ENCODE measurements at places on chromosomes 6 and 20.

GRCh38 chr6:53239526-53239925, 90.9 kb upstream of the GCM1 start:
- no peak for DNase-seq

- no peak for DNase-seq
Measured at GRCh38 chr6:160329188-160329587, 19.0 kb upstream of the SLC22A3 start.

DNA sequence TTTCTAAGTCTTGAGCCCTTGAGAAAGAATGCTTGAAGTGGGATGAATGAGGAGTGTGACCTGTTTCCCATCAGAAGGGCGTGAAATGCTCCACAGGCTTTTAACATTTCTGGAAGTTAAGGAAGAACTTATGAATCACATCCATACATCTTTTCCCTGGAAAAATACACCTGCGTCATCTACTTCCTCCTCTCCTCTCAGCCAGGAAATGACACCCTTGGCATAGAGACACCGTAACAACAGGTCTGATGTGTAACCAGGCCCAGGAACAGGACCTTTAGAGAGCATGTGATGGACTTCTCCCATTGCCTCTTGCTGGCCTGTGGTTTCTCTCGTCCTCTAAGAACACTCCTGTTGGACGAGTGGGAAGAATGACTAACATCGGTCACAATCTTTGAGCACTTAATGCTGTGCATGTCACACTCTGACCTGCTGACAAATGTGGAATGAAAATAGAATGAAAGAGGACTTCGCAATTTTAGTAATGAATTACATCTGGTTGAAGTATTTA, 28.5 kb upstream of the CITED2 start:
- DNase-seq, result no peak

GRCh38 chr6:168293636-168294530, 25.7 kb downstream of the DACT2 start:
- DNase-seq, result no peak

GRCh38 chr6:72505446-72505845, 116.4 kb upstream of the KCNQ5 start:
- no peak for DNase-seq

GRCh38 chr6:155883741-155884140, 428.1 kb upstream of the NOX3 start:
- DNase-seq, result no peak

DNA sequence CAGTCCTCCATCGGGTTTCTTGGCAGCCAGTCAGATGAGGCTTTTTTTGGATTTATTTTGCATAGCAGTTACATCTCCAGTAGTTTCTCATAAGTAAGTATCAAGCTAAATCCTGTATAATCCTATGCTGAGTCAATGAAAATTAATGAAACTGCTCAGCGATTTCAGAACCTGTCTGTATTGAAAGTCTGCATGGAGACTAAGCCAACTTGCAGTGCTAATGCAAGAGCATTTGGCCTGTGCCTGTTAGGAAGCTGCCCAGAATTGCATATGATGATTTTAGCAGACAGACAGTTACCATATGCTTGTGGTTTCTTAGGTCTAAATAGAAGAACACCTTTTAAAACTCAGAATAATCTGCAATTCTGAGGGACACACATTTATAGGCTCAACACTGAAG, 25.2 kb upstream of the LRRN4 start:
- no peak for DNase-seq

GRCh38 chr6:52549428-52549827, 27.4 kb downstream of the TRAM2 start:
- DNase-seq, result no peak

- DNase-seq, result no peak
Measured at GRCh38 chr20:30511322-30512030, 746.0 kb upstream of the DEFB115 start.

DNA sequence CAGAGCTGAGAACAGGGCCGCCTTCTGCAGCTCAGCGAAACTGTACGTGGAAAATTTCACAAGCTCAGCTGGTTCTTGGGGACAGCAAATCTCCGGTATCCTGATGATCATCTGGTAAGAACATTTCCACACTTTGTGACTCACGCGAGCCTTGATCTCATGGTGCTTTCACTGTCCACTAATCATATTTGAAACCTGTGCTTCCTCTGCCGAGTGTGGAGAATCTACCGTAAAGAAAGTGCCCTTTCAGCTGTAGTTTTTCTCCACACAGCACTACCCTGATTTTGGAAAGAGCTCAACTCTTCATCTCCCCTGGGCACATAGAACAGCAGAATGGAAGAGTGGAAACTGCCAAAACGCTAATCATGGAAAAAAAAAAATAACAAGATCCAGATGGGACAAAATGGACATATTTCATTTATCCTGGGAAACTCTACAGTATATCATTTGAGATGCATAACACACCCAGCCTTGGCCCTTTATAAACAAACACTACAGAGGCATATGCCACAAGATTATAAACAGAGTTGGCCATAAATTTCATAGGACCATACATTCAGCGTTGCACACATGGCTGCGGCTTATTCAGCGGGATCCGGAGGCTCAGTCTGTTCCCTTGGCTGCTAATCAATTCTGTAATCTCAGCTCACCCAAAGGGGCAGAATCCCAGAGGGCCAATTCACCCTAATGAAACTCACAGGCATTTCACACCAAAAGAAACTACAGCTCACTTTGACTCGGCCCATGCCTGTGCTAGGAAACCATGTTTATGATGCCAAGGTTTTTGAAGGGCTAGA, 434.5 kb downstream of the HDGFL1 start:
- no peak for DNase-seq

DNA sequence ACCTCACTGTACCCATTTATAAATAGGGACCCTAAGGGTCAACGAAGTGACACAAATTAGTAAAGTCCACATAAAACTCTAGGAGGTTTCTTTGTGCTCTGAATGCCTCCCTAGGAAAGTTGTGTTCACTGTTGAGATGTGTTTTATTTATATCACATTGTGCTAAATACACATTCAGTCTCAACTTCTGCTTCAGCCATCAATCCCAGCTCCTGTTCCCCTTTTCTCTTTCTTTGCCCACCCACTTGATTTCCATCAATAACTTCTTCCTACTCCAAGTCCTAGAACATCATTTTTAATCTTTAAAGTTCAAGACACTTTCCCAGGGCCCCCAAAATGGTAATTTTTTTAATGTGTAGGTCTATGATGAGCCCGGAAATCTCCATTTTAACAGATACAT, 208.3 kb upstream of the RAB32 start:
- DNase-seq, result no peak

DNA sequence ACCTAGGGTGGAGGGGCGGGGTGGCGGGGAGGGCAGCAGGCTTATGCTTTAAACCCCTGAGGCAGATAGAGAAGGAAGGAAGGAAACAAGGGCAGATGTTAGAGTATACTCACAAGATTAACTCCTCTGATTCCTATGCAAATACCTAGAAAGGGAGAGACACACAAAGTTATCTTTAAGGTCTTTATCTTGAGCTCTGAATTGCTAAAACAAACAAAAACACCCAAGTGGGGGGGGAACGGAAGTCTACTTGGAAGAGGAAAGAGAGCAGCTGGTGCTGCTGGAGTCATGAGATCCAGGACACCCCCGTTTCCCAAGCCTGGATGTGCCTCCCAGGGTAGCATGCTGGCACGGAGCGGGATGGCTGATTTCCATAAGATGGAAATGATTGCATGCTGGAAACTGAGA, 43.4 kb downstream of the PLAGL1 start:
- DNase-seq, result no peak

DNA sequence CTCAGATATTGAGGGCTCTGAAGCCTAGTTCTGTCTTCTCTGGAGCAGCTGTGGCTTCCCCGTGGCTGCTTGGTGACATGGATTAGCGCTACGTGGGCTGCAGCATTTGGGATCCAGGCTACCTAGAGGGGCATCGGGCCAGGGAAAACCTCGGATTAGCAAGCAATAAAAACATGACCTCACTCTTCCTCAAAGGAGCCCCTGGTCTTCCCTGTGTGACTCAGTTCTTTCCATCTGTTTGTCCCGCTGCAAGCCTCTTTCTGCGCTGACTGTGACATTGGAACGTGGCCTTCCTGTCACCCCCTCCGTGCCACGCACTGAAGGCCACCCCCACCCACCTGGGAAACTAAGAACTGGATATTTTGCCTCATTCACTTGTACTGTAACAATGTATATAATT, 3.6 kb downstream of the MRGBP start:
- DNase-seq, result no peak

DNA sequence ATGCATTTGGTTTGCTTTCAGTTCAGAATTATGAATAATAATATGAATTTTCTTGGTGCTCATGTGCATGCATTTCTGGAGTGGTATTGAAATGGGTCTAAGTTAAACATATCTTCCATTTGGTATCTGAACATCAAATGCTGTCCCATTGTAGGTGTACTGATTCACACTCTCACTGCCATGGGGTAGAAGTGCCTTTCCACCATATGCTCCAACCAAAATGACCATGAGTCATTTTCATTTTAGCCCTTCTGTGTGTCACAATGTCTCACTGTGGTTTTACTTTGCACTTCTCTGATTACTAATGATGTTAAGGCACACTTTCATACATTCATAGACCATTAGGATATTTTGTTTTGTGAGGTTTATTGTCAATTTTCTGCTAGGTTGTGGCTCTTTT, 211.9 kb downstream of the HAO1 start:
- DNase-seq, result no peak

DNA sequence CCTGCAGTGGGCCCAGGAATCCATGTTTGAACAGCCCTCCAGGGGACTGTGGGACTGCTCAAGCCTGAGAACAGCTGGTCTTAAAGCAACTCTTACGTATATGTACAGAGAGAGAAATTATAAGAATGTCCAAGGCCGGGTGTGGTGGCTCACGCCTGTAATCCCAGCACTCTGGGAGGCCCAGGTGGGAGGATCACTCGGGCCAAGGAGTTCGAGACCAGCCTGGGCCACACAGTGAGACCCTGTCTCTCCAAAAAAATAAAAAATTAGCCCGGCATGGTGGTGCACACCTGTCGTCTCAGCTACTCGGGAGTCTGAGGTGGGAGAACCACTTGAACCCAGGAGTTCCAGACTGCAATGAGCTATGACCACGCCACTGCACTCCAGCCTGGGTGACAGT, 134.0 kb downstream of the DTNBP1 start:
- no peak for DNase-seq

DNA sequence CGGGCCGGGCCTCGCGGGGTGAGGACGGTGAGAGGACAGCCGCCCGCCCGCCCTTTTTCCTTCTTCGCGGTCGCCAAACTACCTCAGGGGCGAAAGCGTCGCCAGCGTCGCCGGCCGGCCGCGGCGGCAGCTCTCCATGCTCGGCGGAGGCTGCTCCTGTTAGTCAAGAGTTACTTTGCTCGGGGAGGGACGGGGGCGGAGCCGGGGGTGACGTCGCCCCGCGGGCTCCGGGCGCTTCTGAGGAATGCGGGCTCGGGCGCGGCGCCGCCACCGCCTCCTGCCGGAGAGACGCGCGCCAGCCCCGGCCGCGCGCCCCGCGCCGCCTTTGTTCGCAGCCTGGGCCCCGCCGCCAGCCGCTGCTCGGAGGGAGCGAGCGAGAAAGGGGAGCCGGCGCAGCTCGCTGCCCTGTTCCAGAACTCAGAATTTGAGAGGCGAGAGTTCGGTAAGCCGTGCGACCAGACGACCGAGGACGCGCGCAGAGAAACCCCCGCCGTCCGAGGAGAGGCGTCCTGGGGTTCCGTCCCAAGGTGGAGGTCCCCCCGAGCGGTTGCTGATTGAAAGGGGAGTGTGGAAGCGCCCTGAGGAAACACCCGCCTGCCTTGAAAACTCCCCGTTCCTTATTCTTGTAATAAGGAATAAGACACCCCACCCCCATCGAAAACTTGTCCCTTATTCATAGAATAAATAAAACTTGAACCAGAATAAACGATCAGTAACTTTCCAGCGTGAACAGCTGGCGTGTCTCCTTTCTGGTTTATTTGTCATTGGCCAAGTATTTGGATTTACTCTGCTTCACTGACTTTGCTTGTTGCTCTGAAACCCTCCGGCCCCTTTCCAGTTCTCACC, at the start of gene PTPRK:
Gene PTPRK, minus strand, starts transcription at position 164 of the 846 bp plus-strand sequence. CDS start 241 bp downstream, outside the sequence.
- peak; percentile 69 for DNase-seq

- DNase-seq, result no peak
Measured at GRCh38 chr6:137957471-137957870, 90.4 kb downstream of the TNFAIP3 start.

GRCh38 chr6:68086199-68086598, 548.9 kb upstream of the ADGRB3 start:
- no peak for DNase-seq

- DNase-seq, result no peak
Measured at GRCh38 chr20:46564241-46564957, 13.9 kb upstream of the OCSTAMP start.

GRCh38 chr6:168200571-168201134, 118.9 kb downstream of the DACT2 start:
- DNase-seq, result no peak

GRCh38 chr20:4187147-4187546, 171.8 kb upstream of the RNF24 start:
- no peak for DNase-seq

GRCh38 chr20:35368666-35369423, 42.9 kb downstream of the UQCC1 start:
- DNase-seq, result no peak

DNA sequence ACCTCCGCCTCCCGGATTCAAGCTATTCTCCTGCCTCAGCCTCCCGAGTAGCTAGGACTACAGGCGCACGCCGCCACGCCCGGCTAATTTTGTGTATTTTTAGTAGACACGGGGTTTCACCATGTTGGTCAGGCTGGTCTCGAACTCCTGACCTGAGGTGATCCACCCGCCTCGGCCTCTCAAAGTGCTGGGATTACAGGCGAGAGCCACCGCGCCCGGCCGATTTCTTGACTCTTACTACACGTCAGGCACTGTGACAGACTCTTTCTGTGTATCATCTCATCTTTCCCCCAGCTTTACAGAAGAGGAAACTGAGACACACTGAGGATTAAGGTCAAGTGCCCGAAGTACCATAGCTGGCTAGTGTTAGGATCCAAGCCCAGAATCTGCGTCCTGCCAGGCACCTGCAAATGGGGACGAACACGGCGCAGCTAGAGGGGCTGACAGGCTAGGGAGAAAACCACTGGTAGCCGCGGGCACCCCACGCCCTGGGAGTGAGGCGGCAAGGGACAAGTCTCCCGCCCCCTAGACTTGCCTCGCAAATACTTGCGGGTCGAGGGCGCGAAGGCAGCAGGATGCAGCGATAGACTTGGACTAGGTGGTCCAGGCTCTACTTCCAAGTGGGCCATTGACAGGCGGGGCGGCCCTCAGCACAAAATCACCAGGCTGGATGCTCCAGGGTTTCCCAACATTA, 1.1 kb upstream of the TAF8 start:
- no peak for DNase-seq

- DNase-seq, result no peak
Measured at GRCh38 chr6:40738551-40739193, 151.5 kb upstream of the LRFN2 start.
